ENCODE measurements at places on chromosomes 3 and 15.
A peak's percentile ranks its signal among the peaks of the same experiment; 100 is the strongest.

GRCh38 chr3:120429921-120430361, 20.9 kb downstream of the FSTL1 start:
- no peak for DNase-seq

- DNase-seq = no peak
Measured at GRCh38 chr3:47617086-47618010, 38.7 kb upstream of the CSPG5 start.

DNA sequence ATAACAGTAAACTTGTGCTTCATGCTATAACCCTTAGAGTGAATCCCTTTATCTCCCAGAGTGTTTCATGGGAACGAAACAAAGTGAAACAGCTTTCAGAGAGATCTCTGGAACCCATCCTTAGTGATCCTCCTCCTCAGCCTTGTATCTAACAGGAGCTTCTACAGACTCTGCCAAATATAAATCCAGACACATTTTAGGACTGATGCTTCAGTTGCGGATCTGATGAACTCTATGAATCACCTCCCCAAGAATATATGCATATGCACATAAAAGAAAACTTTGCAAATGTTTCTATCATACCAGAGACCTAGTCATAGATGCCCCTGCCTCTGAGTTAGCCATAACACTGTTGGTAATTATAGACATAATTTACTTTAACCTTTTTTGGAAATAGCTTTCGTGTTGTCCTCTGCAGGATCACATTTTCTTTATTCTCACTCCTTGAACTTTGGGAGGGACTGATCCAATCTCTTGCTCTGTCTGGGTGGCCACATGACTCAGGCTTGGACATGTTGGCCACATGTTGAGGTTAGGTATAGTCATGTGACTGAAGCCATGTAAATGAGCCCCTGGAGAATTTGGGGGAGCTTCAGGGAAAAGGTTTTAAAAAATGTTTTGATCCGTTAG, 306.4 kb upstream of the CNTN3 start:
- DNase-seq = no peak

GRCh38 chr3:159785273-159785708, 203.3 kb upstream of the IL12A start:
- no peak for DNase-seq

DNA sequence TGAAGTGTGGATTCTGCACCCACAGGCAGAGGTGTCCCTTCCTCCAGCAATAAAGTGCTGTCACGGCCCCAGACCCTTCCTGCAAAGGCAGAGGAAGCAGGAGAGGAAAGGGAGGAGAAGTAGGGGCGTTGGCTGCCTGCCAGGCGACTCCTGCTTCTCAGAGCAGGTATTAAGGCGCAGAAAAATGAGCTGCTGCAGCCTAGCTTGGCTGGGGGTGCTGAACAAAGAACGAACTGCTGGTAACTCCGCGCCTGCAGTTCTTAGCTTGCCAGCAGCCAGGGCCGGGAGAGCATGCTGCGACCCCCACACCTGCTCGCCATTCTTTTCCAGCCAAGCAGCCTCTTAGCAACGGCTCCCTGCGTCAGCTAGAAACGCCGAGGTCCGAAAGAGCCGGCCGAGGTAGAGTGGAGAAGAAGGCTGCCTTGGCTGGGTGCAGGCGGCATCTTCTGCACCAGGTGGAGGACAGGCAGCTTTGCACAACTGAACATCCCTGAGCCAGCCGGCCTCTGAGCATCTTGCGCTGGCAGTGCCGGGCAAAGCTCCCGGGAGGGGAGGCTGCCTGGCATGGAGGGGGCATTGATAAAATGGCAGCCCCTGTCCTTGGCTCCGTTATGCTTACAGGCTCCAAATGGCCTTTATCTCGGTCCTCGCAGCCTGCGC, 296.0 kb downstream of the MEX3B start:
- DNase-seq = no peak

DNA sequence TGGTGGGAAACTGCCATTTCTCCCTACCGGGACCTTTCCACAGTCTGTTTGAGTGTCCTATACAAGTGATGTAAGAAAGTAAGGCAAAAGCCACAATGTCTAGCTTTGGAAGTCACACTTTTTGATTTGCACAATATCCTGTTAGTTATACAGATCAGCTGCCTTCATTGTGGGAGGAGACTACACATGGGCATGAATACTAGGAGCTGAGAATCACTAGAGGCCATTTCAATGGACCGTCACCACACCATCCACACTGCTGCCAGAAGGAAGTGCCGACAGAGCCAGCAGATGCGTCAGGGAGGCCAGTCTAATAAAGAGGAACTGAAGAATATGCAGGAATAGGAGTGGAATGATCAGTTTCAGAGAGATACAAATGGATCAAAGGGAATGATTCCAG, 65.8 kb downstream of the SCN11A start:
- DNase-seq = no peak

DNA sequence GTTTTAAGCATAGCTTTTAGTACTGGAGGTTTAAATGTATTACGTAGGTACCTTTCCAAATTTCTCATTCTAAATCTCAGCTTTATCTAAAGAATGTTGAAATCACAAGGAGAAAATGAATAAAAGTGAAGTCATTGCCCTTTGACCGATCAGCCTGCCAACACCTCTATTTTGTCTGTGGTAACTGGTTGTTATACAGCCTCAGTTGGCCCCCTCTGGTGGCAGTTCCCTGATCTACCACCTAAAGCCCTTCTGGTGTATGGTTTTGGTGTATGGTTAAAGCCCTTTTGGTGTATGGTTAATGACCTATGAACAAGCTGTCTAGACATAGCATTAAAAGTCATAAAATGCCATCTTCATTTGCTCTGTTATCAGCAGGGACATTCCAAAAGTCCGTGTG, 378.2 kb upstream of the AZI2 start:
- no peak for DNase-seq

DNA sequence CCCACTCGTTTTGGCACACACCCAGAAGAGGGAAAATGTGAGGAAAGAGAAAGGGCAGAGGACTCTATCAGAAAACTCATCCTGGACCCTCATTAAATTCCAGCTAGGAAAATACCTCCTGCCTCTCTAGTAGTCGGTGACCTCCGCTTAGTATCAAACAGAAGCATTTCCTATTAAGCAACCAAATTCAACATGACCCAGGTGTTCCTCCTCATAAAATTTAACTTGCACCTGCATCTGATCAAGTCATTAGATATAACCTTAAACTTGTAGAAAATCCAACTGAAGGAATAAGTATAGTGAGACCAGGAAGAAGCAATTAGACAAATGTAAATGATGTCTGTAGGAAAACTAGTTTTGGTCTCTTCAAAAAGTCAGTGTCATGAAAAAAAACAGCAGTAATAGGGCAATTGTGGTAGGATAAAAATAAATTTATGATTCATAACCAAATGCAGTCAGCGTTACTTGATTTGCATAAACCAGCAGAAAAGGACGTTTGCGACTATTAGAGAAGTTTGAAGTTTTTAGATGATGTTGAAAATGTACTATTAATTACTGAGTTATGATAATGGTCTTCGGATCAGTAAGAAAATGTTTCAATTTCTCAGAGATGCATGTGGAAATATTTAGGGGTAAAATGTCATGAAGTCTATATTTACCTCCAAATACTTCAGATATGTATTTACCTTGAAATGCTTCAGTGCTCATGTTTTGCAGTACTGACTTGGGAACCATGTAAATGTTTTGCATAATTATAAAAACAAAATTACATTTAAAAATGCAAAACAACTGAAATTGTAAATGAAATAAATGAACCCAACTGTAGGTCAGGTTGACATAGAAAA, 44.6 kb downstream of the LDHAL6B start:
- no peak for DNase-seq

DNA sequence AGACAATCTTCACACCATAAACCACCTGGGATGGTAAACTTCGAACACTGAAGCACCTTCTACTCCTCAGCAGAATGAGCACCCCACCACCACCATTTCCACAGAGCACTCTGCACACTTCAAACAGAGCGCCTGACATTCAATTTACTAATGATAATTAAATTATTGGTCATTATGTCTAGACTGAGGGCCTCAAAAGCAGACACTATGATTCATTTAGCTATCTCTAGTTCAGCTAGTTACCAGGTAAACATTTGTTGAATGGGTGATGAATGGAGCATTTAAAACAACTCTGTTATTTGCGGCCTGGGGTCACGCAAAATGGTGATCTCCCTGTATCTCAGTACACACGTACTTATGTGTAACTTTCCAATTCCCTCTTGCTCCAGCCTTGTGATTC, 40.9 kb downstream of the ACAP2 start:
- no peak for DNase-seq

GRCh38 chr3:86104154-86104553, 886.8 kb downstream of the VGLL3 start:
- no peak for DNase-seq

DNA sequence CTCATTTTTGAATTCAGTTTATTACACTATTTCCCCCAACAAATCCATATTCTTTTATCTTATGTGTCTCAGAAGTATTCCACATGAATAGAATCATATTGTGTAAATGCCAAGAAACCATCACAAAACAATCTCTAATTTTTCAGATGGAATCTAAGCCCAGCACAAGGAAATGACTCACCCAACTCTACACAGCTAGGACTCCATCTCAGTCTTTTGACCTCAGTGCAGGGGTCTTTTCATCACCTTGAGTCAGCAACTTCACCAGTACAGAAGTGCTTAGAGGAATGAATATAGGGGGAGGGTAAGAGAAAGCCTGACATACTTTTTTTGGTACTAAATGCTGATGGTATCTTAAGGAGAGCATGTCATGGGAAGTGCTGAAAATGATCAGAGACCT, 169.3 kb upstream of the LRRN1 start:
- no peak for DNase-seq

DNA sequence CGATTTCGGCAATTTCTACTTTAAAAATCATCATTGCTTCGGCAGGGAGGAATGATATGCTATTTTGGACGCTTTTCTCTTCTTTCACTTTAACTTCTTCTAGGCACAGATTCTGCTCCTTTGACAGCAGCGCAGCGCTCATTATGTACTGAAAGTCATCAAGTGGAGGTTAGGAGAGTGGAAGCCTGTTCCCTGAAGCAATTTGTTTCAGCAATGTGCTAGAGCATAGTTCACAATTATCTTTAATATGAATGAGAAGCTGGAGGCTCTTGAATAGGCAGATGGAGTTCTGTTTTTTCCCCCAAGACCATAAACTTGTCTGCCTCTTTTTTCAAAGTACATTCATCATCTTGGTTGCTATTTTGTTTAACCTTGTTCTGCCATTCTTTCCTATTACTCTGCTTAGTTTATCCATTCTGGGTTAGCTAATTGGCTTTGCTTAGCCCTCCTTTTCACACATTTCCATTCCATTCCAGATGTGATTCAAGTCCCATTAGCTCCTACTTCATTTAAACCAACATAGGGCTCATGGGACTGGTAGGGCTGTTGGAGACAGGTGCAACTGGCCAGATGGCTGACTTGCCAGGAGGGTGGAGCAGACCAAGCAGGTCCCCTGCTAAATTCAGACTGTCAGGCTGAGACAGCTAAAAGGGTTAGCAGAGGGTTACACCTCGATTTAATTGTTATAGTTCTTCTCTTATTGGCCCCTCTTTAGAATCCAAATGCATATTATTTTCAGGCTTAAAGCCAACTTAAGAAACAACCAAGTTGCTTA, 534.7 kb upstream of the CBLB start:
- DNase-seq = no peak

DNA sequence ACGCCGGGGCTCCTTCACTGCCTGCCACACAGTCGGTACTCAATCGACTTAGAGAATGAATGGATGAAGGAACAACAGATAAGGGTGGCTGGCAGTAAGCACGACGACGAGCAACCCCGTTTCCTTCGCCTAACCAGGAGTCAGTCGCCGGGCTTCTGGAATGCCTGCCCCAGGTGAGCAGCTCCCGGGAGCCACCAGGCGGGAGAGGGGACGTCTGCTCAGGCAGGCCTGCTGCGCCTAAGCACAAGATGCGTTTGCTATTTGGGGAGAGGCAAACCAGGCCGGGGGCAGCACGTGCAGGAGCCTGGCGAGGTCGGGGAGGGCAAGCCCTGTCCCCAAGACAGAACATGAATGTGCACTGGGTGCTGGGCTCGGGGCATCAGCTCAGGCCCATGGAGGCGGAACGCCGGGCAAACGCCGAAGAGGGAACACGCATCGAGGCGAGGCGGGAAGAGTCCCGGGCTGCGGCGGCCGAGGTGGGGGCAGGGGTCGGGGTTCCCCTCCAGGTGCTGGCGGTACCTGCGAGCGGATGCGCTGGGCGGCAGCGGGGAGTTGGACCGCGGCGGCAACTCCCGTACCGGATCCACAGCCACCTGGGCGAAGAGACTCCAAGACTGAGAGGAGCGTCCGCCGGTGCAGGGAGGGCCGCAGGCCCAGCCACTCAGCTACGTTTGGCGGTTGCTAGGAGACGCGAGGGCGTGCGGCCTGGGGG, at the start of gene CFAP92:
CFAP92 (minus strand) TSS at position 616 of the 712 bp plus-strand sequence. CDS start 772 bp downstream, outside the sequence.
- DNase-seq = peak; percentile 8

DNA sequence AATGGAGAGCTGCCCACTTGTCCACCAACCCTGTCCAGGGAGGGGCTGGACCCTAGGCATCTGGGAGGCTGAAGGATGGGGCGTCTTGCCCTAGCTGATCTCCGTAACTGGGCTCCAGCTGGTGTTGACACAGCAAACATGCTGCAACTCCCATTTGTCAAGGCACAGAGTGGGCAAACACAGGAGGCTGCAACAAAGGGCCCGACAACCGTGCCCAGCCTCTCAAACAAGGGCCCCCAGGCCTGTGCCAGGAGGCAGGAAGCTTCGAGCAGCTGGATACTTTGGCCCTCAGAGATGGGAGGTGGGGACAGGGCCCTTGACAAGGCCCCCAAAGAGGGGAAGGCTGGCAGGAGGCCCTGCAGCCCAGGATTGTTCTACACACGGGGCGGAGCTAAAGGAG, 64.2 kb upstream of the TMEM115 start:
- no peak for DNase-seq

GRCh38 chr3:57855943-57856342, 99.8 kb downstream of the SLMAP start:
- DNase-seq = no peak

GRCh38 chr3:189165092-189165612, 6.6 kb upstream of the TPRG1 start:
- no peak for DNase-seq

- no peak for DNase-seq
Measured at GRCh38 chr15:68196445-68197169, 8.5 kb downstream of the CALML4 start.

DNA sequence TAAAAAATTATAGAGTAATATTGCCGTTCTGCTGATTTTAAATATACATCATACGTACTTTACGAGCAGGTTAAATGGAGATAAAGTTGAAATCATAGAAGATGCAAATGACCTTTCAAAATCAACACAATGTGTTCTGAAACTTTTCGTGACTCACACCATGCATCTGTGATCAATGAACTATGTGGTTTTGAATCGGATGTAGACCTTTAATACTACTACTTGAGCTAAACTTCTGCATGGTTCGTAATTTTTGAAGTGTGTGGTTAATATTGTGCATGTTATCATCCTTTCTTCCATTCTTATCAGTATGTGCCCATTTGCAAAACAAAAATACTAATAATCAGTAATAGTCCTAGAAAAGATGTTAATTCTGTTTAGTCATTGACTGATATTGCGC, 58.9 kb downstream of the GASK1A start:
- DNase-seq = no peak

DNA sequence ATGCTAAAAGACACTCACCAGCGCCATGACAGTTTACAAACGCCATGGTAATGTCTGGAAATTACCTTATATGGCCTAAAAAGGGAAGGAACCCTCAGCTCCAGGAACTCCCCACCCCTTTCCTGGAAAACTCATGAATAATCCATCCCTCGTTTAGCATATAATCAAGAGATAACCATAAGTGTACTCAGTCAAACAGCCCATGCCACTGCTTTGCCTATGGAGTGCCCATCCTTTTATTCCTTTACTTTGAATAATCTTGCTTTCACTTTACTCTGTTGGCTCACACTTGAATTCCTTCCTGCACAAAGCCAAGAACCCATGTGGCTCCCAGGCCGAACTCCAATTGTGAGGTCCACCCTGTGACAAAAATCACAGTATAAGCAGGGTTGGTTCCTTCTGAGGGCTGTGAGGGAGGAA, 19.1 kb upstream of the FSTL1 start:
- no peak for DNase-seq
